ENCODE measurements at places on chromosomes 1 and 21. TPM values are rescaled to one million over a fixed set of nuclear protein-coding genes. Genes with fewer than 3 reads are reported as not detected.

Gene MFN2
- 374 TPM for polyA plus RNA-seq

- DNase-seq = no peak
Measured at GRCh38 chr1:87167848-87168525, 160.7 kb upstream of the LMO4 start.

DNA sequence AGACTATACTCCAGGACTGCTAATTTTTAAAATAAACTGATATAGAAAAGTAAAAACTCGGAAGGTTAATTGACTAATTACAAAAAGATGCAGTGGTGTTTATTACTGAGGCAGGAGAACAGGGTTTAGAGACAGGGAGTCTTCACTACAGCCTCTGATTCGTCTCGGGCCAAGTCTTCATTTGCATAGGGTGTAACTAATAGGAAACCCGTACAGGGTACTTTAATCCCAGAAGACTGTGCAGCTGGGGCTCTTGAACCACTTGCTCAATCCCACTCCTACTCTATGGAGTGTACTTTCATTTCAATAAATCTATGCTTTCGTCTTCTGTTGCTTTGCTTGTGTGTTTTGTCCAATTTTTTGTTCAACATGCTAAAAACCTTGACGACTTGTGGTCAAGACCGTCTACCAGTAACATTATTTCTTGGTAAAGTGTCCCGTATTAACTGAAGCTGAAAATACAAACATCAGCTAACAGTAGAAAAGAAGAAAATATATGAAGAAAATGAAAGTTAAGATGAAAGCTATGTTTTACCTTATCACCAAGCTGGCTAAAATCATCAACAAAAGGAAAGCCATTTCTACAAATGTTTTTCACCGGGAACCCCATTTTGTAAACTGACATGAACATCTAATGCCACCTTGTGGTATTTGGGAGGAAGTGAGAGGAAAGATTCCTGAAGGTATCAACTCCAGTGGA lies 8.0 kb downstream of the SDHB start:
- DNase-seq = no peak

Gene PRKAB2
- polyA plus RNA-seq = 22.4 TPM

Data from heart left ventricle (tissue), 16 donors.